ENCODE measurements at places on chromosomes 7 and 10. TPM values are rescaled to one million over a fixed set of nuclear protein-coding genes. Genes with fewer than 3 reads are reported as not detected.

The RHBDD2 gene
- total RNA-seq: 69.0 TPM

The IKZF1 gene
- 429 TPM for total RNA-seq

The PCLO gene
- not detected for total RNA-seq

The C10orf62 gene
- total RNA-seq: not detected

The CALML5 gene
- not detected for total RNA-seq

Measured in T-cell (primary cell).